ENCODE measurements at places on chromosomes 12 and 14.

- no peak for DNase-seq
These were observed 428.1 kb upstream of the PDE3A start for GRCh38 chr12:19940267-19940666.

GRCh38 chr12:122558745-122559641, 31.9 kb downstream of the KNTC1 start:
- DNase-seq, result no peak

DNA sequence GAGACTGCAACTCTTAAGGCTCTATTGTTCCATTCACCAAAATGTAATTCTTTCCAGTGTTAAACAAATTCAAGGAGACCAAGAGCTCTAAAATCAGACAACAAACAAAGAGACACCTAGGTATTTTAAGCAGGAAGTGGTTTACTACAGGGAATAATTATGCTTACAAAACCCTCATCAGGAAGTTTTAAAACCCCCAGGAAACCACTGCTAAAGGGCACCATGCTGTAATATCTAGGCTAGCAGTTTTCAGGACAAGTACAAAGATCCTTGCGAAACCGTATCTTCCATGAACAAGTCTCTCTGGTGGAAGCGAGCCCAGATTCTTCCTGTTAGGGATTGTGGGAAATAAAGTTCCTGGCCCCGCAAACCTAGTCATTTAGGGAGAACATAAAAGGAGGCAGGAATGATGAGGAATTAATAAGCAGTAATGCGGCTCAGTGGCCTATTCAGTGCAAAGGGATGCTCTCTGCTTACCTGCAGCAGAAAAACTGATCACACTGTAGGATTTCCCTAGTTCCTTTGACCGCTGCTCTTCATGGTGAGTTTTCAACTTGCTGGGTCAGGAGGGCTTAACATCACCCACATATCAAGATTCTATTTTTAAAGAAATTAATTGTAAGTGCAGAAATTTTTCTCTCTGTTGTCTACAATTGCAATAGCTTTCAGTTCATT, 42.8 kb downstream of the ACSM4 start:
- DNase-seq, result no peak

DNA sequence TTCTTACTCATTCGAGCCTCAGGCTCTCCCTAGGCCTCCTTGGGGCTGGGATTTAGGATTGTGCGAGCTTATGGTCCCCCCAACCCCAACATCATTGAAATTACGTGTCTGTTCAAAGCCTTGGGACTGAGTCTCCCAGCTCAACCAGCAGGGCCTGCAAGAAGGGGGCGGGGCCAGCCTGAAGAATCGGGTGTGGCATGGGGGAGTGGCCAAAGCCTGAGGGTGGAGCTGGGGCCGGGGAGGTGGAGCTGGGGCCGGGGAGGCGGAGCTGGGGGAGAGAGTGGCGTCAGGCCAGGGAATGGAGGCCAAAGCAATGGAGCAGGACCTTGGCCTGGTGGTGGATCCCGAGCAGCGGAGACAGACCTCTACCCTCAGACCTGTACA, 24.3 kb upstream of the HSPB8 start:
- DNase-seq, result no peak

DNA sequence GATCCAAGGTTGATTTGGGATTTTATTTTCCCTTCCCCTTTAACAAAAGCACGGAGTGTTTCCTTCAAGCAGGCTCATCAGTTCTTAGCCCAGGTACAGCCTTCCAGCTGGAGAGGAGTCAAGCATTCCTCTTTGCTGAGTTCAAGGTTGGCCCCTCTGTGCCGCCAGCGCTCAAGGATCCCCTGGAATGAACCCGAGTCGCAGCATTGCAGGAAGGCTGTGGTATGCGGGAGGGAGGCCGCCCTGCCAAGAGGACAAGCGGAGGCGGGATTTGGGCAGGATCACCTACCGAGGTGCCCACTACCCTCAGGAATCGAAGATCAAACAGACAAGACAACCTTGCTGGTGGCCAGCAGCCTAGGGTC, 53.9 kb upstream of the NCOR2 start:
- DNase-seq, result no peak

DNA sequence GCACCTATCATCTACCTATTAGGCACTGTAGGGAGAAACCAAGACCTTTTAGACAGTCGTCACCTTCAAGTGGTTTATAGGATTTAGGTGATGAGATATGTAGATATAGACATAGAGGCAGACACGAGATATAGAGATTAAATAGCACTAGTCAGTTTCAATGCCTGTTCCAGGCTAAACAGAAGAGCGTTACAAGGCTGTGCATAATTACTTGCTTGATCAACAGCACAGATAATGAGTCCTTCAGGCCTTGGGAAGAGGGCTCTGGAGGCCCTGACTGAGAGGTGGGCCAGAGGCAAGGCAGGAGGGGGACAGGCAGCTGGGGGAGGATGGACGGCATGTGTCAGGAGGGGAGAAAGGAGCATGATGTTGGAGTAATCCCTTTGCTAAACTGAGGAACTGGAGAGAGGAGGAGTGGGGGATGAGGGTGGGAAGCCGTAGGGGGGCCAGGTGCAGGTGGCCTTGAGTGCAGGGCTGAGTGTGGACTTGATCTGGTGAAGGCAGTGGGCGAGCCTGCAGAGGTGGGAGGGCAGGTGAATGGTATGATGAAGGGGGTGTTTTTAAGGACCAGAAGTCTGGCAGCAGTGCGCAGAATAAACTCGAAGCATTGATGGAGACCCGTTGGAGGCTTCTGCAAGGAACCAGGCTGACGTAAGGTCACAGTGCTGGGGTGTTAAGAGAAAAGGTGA, 43.9 kb upstream of the ATP23 start:
- DNase-seq, result no peak

DNA sequence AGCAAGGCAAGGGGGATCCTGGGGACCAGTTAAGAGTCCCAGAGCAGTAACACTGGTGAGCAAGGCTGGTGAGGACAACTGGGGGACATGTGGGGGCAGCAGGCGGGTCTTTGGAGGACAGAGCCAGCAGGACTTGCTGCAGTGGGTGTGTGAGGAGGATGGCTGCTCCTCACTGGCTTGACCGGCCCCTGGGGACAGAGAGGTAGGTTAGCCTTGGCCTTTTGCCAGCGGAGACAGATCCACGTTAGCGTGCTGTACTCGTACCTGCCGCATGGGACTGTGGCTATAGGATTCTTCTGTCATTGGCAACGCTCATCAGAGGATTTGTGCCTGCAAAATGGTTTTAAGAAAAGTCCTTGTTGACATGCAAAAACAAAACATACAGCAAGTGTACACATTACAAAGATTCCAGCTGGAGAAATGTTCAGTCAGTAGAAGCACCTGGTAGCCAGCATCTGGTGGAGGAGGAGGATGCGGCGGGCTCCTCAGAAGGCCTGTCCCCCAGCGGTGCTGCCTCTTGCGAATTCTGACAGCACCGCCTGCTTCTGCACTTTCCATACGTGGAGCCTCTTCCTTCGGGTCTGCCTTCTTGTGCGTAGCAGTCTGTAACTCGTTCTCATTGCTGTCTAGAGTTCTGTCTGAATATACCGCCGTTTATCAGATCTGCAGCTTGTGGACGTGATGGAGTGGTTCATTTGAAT, 91.3 kb downstream of the EP400 start:
- DNase-seq, result no peak

GRCh38 chr12:102948941-102949352, 8.5 kb upstream of the ASCL1 start:
- peak; percentile 46 for DNase-seq

DNA sequence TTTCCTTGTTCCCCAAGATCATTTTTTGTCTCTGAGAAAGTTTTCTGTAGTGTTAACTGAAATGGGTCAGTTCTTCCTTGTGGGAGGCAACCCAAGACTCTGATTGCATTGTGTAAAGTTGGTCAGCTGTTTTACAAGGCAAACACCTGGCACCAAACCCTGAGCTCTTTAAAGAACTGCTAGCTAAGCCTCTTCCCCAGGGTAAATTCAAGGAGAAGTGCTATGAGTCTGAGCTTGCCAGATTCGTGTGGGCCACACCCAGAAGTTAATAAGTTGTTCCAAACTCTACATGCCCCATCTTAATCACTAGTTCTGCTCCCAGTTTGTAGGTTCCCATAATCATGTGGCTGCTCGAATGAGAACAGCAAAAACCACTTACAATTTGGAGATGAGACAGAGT, 214.5 kb downstream of the BTG1 start:
- peak; percentile 74 for DNase-seq

DNA sequence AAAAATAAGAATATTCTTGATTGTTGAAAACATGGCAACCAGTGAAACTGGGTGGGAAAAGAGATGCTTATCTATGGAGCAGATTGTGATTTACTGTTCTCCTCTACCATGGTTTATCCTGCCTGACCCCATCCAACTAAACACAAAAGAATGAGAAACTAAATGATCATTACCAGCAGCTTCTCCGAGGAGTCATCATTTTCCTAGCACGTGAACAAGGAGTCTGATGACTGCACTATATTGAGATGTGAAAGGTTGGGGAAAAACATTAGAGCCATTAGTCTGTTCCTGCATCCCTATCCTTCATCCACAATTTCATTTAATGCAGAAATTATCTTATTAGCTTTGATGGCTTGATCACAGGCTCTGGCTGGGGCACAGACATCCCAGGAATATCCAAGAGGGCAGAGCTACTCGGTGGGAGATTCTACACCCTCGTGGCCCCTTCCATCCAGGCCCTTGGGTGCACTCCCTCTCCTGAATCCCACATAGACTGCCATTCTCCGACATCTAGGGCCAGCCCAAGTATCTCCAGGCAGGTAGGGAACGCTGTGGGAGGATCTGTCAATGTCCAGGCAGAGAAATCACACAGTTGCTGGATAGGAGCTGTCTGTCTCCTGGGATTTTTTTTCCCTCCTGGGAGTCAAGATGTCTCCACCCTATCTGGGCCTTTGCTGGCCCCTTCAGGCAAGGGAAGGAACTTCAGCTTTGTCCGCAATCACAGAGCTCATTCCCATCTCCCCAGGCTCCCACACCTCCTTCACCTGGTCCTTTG, 43.3 kb upstream of the DHRS4 start:
- DNase-seq, result peak; percentile 64

- DNase-seq, result no peak
These were observed 10.8 kb upstream of the TEX22 start for GRCh38 chr14:105387530-105387922.

GRCh38 chr14:94119071-94119470, 8.5 kb downstream of the IFI27 start:
- DNase-seq, result no peak

GRCh38 chr14:50452979-50453705, 56.5 kb upstream of the CDKL1 start:
- DNase-seq, result no peak

GRCh38 chr12:104758771-104759170, 199.3 kb downstream of the SLC41A2 start:
- no peak for DNase-seq

DNA sequence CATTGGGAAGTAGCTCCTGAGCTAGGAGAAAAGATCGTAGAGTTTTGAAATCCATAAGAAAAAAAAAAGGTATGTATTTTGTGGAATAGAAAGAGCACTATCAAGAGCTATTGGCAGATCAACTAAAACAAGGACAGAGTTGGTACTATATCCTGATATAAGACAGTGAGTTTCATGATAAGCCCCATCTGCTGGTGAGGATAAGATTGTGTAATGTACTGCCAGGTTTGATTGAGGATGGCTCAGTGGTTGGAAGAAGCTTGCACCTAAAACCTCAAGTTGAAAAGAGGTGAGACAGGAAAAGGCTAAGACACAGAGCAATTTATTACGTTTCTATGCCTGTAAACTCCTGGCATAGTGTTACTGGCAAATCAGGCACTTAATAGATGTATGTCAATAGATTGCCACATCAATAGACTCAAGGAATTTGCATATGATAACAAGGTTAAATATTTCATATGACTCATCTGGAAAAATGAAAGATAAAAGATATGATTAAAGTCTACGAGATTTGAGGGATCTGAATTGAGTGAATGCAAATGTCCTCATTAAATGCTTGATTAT, 525.6 kb downstream of the FLRT2 start:
- no peak for DNase-seq

- no peak for DNase-seq
These were observed 714.6 kb downstream of the GALC start for GRCh38 chr14:87278415-87278814.

DNA sequence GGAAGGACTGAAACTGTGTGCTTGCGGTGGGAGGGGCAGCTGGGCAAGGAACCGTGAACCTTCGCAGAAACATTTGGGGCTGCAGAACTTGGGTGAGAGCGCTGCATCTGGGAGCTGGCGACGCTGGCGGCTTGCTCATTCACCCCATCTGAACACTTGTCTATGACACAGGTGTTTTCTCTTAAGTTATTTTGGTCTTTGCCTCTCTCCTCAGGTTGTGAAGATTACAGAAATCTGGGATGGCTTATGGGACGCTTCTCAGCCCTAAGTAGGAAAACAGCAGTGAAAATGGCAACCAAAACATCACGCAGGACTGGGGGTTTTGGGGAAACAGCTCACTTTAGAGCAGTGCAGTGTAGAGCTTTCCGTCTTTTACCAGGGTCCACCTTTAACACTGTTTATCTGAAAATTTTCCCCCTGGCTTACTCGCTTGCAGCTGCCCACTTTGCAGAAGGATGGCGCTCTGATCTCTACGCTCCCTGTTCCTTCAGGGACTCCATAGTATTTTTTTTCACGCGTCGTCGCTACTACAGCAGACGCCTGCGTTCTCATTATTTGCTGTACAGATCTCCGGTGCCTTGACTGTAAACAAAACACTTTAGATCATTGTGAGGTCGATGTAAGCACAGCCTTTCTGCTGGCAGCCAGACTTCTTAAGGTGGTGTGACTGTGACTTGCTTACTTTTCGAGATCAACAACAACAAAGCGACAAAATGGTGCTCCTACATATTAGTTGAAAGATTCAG, 2.7 kb upstream of the CDKN1B start:
- peak; percentile 75 for DNase-seq

GRCh38 chr12:58248599-58248998, 307.2 kb downstream of the ATP23 start:
- no peak for DNase-seq

- no peak for DNase-seq
These were observed 14.2 kb upstream of the HELB start for GRCh38 chr12:66288121-66288520.

DNA sequence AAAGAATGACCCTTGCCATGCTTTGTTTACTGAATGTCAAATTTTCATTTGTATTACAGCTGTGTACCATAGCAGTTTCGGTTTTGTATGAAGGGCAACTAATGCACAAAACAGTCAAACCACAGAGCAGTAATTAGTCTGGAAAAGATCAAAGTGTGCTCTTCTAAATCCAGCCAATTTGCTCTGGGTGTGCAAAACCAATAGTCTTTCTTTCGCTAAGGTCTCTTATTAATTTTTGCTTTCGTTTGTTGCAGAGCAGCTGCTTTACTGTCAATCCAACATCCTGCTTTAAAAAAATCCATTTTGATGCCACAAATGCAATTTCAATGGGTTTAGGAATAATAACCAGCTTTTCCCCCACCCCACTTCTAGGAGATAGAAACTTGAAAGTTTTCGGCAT, 114.2 kb downstream of the BRMS1L start:
- DNase-seq, result no peak

Measured in colonic mucosa (tissue), 4 donors.